ENCODE measurements at places on chromosomes 3 and 15.
A peak's percentile ranks its signal among the peaks of the same experiment; 100 is the strongest.

DNA sequence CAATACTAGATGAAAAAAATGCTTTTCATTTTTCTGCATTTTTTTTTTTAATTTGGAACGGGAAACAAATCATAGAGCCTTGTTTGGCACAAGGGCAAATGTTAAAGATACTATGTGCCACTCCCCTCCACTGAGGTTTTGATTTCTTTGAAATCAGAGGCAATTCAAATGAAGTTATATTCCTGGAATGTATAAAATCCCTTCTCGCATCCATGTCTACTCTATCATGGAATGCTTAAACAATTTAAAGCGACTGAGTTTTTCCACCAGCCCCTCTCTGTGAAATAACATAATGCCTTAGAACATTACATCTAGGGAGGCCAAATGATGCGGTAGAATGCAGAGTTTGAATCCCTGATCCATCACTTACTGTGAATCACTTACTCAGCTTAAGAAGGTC, 69.7 kb downstream of the FMN1 start:
- DNase-seq: no peak

DNA sequence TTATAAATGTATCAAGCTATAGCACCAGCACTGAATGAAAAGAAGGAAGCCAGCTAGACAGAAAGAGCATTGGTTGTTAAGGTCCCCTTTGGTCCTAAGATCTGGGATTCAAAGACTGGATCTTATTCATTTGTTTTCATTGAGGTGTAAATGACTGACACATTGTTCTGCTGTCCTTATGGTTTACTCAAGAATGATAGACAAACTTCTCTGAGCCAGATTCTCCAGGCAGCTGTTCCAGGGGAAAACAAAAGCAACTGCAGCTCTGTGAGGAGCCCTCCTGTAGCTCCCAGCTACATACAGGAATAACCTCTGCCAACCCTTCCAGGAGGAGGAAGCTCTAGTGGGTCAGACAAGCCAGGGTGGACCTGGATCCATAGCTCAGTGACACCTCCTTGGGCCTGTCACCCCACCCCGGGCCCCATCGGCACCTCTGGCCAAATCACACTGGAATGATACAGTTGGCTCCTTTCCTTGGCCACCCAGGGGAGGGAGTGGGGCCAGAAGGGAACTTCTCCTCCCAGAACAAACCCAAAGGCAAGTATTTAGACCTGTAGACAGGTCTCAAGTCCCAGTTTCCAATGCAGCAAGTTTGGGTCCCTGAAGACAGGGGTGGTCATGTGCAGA, 57.8 kb downstream of the ZNF621 start:
- DNase-seq: no peak

DNA sequence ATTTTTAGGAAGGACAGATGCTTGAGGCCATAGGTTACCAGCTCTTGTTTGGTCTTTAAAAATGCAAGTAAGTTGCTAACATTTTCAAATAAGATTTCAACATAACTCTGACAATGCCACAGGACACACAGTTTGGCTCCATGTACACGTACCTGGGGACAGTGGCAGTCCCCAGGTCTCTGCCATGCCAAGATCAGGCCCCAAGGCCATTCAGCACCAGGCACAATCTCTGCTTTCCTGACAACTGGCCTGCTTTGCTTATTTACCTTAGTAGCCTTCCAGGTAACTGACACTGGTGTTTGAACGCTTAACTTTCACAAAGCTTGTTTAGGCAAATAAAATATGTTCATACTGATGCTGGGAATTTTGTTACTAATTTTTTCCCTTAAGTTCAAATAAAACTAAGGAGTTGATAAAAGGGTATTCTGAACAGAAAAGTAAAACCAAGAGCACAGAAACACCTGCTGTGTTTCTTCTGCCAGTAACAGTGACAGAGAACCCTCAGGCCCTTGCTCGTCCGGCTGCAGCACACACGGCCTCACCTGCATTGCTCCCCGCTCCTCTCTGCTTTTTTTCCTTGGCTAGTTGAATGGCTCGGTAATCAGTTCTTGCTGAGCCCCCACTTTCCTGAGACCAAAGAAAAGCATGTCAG, 16.5 kb downstream of the ZXDC start:
- DNase-seq: no peak

DNA sequence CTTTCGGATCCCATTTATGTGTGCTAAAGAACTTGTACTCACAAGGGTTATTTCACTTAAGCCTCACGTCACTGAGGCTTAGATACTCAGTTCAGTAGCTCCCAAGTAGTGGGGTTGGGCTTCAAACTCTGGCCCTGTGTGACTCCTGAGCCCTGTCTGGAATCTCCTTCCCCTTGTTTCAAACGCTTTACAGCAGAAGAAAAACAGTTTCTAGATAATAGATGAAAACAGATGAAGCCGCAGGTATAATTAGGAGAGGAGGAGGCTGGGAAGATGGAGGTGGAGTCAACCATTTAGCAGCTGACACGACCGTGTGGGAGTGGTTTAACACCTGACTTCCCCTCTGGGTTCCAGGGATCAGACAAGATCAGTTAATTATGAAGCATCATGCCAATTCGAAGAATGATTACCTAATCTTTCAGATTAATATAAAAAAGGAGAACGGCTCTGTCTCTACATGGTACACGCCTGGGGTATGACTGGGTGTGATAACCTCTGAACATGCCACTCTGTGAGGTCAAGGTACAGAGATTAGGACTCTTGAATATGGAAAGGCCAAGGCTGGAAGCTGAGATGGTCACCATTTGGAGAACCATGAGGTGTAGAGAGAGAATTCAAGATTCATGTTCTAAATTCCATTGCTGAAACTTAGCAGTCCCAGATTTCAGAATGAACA, 31.1 kb downstream of the TPM1 start:
- DNase-seq: no peak

DNA sequence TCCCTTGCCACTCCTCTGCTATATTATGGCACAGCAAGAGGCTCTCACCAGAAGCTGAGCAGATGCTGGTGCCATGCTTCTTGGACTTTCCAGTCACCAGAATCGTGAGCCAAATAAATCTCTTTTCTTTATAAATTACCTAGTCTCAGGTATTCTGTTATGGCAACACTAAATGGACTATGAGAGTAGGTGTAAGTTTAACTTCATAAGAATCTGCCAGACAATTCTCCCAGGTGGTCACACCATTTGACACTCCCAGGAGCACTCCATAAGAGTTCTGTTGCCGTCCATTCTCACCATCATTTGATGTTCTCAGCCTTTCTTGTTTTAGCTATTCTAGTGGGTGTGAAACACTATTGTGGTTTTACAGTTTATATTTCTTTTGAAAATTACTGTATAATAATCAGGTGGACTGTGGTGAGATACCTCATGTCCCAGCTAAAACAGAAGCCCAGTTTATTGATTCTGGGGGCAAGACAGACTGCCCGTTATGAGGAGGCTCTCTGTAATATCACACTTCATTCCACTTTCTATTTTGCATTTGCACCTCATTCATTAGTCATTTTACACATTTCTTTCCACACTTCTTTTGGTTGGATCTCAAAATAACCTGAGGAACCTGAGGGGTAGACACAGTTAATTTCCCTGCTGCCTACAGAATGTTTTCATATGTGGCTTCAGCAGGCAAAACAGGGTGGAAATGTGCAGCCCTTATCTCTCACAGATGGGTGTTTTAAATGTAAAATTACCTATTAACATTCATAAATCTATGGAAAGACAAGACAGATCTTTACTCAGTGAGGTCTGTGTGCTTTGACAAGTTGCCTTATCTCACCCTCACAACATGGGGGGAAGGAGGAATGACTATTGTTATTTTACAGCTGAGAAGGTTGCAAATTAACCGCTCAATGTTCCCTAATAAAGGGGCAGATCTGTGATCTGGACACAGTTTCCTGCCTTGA, 42.1 kb downstream of the CDCP1 start:
- no peak for DNase-seq

GRCh38 chr3:141564241-141564640, 77.4 kb downstream of the RASA2 start:
- DNase-seq: no peak

DNA sequence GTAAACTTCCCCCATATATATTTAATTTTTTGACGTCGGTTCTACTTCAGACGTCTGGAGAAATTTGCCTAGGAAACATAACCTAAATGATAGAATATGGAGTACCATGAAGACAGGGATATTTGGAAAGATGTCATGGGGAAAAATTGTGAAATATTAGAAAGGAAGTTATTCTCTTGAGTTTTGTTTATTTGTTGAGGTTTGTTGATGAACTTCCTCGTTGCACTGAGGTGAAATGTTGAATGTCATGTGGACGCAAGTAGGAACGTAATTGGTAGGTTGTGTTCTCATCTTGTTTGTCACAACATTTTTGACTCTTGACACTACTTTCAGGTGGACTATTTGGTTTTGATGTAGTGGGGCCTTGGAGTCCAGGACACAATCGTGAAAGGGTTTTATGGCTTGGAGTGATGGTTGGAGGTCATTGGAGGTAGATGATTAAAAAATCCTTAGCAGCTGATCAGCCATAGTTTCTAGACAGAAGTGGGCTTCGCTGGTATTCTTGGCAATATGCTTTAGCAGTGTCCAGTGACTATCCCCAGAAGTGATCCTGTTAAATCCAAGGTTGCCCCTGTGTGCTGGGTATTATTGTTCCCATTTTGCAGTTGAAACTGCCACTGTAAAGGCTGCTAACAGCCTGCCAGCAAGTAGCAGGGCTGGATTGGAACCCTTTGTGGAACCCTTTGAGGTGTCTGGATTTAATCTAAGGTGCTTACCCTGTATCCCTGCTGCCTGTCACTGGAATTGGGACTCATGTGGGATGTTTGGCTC, 1.5 kb downstream of the ABHD5 start:
- DNase-seq: no peak

GRCh38 chr3:196643201-196643749, 3.8 kb downstream of the NRROS start:
- DNase-seq: no peak

- no peak for DNase-seq
Measured at GRCh38 chr15:95263751-95264150, 1032.4 kb downstream of the MCTP2 start.

GRCh38 chr15:35751413-35752133, 205.6 kb upstream of the DPH6 start:
- peak; percentile 37 for DNase-seq

DNA sequence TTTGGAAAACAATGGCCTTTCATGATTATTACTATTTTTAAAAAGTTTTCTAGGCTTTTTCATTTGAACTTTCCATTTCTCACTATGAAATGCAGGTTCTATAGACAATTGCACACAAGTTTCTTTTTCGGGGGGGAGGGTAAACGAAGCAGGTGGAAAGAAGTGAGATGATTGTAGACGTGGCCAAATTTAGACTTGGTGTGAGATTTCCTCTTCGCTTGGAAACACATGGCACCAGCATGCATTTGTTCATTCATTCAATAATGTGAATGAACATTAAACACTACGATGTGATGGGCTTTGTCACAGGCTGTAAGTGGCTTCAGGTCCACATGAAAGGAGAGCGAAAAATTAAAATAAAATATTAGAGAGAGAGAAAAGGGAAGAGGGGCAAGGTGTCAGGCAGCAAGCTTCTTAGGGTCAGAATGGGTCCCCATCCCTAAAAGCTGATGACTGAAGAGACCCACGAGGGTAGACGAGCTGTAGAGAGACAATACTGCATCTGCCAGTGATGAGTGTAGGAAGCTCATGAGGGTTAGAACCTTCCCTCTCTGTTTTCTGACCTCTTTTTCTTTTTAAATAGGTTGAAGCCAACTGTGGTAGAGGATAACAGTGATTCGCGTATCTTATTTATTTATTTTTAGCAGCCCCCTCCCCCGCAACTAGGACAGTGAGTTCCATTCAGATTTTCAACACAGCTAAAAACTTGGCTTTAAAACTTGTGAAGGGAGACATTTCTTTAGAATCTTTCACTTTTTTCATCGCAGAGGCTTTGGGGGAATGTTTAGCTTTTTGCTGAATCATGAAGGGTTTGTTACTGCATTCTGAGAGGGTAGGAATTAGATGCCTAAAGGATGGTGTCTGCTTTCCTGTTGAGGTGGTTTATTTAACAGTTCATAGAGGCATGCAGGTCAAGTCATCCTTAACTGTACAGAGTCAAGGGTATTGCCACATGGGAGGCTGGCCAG, 36.2 kb downstream of the GAP43 start:
- DNase-seq: no peak

DNA sequence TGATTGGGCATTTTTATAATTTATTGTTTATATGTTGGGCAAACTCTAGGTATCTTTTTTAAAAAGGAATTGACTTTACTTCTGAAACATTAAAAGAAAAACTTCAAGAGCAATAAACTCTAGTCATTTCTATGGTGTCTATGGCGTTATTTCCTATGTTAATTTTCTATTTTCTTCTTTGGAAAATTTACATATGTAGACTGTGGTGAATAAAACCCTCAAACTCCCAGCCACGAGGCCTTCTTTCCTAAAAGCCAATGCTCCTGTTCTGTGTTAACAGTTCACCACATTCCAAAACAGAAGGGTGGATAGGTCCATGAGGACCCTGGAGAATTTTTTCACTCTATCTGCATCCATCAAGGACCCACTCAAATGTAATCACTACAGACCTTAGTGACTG, 44.3 kb upstream of the B3GNT5 start:
- DNase-seq: no peak

- no peak for DNase-seq
Measured at GRCh38 chr3:31241533-31241932, 291.2 kb upstream of the STT3B start.

- no peak for DNase-seq
Measured at GRCh38 chr3:5569152-5569551, 381.6 kb downstream of the EDEM1 start.

DNA sequence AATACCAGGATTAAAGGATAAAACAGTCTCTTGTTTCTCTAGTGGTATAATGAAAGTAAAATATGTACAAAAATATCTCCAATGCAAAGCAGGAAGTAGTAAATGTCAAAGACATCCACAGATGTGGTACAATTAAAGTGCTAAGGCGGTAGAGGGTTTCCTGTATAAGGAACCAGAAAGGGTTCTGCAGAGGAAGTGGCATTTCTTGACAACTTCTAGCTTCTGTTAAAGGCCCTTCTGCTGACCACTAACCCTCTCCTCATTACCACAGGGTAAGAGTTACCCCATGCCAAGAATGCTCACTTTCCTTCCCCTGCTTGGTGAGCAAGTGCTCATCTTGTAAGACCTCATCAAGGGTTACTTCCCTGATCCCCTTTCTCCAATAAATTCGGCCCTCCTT, 883.6 kb upstream of the NR2F2 start:
- DNase-seq: no peak

DNA sequence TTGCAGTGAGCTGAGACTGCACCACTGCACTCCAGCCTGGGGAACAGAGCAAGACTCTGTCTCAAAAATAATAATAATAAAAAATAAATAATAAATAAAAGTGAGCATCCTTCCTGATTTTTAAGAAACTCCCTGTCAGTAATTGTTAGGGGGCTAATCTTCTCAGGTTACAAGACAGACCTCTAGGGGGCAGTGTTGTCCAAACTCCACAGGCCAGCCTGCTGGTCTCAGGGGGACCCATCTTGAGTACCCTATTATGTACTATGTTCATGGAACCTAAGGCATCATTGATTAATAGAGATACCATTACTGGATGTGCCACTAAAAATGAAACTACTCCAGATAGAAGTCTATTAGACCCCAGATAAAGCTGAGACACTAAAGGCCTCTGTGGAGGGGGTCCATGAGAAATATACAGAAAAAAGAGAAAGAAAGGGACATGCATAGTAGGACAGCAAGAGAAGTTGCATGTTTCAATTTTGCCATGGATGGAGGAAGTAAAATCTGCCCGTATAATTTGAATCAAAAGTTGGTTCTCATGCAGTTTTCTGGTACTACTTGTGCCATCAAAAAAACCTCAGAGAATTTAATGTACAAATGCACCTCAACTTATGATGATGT, 85.5 kb upstream of the CDV3 start:
- no peak for DNase-seq
